ENCODE measurements at places on chromosomes 3 and 15.

DNA sequence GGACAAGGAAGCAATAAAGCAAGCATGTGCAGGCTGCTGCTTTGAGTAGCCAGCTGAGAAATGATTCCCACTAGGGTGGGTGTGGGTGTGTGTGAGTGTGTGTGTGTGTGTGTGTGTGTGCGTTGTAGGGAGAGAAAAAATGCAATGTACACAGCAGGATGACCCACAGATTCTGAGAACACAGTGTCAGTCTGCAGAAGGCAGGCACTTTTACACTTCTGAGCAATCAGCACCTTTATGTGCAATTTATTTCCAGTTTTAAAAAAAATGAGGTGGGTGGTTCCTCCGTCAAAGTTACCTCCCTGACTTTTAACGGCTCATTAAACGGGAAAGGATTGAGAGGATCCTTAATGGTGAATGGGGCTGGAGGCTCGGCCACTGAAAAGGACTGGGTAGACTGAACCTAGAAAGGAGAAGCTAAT is 38.5 kb upstream of the LIPC start:
- no peak for DNase-seq

GRCh38 chr3:179146911-179147513 is 1.1 kb upstream of the PIK3CA start:
- peak; percentile 26 for DNase-seq

- no peak for DNase-seq
Measured at GRCh38 chr3:63976161-63976871, 47.0 kb downstream of the PSMD6 start.

DNA sequence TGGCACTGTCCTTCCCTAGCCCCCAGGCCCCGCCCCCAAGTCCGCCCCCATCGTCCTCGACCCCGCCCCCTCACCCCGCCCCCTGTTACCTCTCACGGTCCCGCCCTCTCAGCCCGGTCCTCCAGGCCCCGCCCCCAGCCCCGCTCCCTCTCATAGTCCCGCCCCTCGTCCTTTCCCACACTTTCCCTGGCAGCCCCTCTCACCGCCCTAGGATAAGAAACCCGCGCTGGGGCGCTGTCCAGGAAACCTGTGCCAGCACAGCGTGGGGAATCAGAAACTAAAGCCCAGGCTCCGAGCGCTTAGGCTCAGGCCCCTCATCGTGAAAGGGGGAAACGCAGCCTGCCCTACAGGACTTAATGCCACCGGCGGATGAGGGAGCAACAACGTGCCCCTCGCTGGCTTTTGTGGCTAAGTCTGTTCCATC is 20.9 kb downstream of the TRPM1 start:
- peak; percentile 55 for DNase-seq

DNA sequence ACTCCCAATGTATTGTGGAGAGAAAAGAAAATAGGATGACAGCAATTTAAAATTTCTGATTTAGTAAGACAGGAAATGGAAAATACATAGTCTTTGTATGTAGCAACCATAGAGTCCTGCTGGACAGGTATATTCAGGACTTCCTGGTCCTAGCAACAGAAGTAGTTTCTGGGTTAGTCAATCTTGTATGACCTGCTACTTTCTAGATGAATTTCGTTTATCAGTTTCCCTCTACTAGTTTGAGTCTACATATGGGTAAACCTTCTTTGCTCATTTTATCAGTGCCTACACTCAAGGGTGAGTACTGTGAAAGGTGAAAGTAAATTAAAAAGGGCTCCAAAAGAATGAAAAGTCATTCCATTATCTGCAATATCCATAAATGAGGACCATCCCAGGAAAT is 309.8 kb downstream of the UNC13C start:
- DNase-seq: no peak

GRCh38 chr3:187709155-187709554 is 6.8 kb upstream of the RTP2 start:
- DNase-seq: no peak

DNA sequence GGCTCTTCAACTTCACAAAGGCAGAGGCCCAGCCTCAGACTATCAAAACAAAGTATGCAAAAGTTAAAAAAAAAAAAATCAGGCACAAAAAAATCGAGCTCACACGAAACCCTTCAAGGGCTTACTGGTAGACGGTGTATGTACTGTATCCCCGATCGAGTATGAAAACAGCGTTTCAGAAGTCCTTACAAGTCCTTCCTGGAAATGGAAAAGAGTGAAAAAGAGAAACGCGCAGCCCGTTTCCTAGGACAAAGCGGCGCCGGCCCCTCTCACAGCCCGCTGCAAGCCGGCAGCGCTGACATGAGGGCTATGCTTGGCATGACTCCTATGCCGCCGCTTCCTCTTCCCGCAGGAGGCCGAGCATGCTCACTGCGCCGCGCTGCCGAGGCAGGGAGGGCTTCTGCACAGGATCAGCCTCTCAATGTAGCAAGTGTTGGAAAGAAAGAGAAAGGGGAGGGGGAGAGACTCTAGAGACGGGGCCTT is at the start of gene VGLL4:
TSS of gene VGLL4 (minus strand) at position 311 of the 483 bp plus-strand sequence. CDS start 397 bp downstream, outside the sequence.
- DNase-seq: peak; percentile 97
